ENCODE measurements at places on chromosomes 11 and 22. TPM values are rescaled to one million over a fixed set of nuclear protein-coding genes. Genes with fewer than 3 reads are reported as not detected.

DNA sequence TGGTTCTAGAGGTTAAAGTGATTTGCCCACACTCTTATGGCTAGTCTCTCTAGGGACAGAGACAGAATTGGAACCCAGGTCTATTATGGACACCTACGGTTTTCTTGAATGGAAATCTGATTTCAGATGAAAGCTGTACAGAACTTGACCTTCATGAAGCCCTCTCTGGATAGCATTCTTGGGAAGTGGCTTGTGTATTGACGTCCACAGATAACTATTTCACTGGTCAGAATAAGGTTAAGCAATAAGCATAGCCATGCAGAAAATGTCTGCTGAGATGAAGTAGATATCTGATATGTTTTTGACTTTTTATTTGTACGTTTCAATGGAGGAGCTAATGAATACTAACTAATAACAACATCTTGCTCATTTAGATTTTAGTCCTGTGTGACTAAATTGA lies 1.1 kb downstream of the TLCD5 start:
- no peak overlapping the region for H3K27ac ChIP-seq
- no peak for DNase-seq
- H3K36me3 ChIP-seq: no peaks in the 10 kb centered on the region
- no peaks in the 10 kb centered on the region for H3K27me3 ChIP-seq

DNA sequence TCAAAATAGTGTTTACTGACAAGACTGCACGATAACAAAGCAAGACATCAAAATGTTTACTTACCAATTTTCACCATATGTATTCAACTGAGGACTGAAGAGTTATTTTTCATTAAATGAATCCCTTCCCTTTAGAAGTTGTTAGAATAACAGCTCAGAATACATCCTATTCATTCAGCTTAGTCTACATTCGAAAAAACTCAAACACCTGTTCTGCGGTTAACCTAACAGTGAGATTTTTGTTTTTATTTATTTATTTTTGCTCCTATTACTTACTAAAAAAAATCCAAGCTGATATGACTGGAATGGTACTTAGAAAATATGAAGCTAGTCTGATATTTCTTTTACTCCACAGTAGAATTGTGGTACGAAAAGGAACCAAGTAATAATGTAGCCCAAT lies 10.0 kb downstream of the KCNA4 start:
- no peak for DNase-seq
- H3K27me3 ChIP-seq: no peaks in the 10 kb centered on the region
- H3K4me3 ChIP-seq: no peak overlapping the region
- no peak overlapping the region for H3K27ac ChIP-seq
- no peaks in the 10 kb centered on the region for H3K36me3 ChIP-seq

DNA sequence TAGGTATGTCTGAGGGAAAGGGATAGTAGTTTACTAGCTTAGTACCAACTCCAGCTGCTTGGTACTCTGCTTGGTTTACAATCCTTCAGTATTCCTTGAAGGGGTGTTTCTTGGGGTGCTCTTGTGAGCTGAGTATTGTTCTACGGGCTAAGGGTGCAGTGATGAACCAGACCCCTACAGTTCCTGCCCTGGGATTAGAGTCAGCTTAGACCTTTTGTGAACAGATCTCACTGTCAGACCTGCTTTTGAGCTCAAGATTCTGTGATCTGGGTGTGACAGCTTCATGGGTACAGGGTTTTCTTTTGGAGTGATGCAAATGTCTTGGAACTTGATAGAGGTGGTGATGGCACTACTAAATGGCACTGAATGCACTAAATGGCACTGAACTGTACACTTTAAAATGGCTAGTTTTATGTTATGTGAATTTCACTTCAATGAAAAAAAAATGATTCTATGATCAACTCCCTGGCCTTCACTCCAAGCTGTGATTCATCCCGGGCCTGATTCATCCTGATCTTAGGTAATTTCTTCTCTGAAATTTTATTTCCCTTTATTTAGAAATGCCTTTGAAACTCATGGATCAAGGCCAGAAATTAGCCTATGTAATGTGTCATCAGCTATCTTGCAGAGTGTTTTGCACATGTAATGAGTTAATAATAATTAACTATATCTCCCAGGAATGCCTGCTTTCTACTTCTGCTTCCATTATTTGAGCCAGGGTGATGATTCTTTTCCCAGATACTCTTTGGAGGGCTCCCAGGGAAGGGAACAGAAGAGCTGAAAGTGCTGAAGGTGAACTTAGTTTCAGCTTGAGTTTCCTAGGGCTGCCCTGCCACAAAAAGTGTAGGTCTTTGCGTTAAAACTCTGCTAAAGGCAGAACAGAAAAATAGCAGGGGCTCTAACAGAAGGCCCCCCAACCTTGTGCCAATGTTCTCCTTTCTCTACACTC lies 87.9 kb downstream of the NCAM1 start:
- H3K36me3 ChIP-seq: no peaks in the 10 kb centered on the region
- no peak overlapping the region for H3K27ac ChIP-seq
- no peaks in the 10 kb centered on the region for H3K27me3 ChIP-seq
- no peak for DNase-seq
- no peak overlapping the region for H3K4me3 ChIP-seq

The MMP13 gene
- total RNA-seq: not detected

The PRSS23 gene
- 5.0 TPM for total RNA-seq

DNA sequence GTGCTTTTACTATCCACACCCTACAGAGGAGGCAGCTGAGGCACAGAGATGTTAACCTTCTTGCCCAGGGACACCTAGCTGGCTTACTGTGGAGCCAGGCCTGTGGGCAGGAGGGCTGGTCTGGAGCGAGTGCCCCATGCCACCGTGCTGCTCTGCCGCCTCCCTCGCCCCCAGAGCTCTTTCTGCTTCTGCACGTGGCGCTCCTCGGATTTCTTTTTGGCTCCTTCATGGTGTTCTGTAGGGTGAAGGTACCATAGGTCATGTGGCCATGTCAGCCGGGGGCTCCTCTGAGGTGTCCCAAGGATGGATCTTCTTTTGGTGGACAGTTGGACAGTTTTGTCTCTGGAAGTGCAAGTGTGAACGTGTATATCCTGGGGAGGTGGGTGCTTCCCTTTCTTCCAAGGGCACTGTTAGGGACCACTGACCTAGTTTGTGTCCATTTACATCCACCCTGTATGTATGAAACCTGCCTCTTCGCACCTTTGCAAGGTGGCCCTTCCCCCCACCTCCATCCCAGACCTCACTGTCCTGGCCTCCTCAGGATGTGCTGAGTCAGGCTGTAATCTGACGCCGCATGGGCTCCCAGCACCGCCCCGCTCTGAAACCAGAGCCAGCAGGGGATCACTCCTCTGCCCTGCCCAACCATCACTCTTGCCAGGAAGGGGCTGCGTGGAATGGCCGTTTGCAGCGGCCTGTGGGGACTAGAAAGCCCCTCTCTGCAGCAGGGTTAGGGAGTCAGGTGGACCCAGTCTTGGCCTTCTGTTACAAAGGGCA lies 31.7 kb downstream of the POLR3H start:
- H3K36me3 ChIP-seq: peaks cover 27% of the 10 kb centered on the region
- peak overlapping the region; percentile 6 for H3K4me3 ChIP-seq
- peak overlapping the region; percentile 49 for H3K27ac ChIP-seq
- DNase-seq: peak; percentile 81
- H3K4me1 ChIP-seq: peaks cover 15% of the 10 kb centered on the region
- no peaks in the 10 kb centered on the region for H3K27me3 ChIP-seq

DNA sequence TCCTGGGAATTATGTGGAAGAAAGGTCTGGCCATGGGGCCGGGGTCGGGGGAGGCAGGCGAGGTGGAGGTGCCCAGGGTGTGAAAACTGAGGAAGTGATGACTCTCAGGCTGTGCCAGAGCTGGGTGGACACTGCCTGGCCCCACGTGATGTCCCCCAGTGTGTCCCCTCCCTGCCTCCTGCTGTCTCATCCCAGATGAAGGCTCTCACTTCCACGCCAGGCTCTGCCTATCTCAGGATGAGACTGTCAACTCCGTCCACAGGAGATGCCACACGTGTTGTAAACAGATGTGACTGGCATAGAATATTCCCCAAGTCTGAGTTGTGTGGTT lies 51.4 kb downstream of the RPS6KA4 start:
- peaks cover 5% of the 10 kb centered on the region for H3K27me3 ChIP-seq
- H3K4me1 ChIP-seq: peaks cover 1% of the 10 kb centered on the region
- no peak overlapping the region for H3K4me3 ChIP-seq
- H3K27ac ChIP-seq: no peak overlapping the region
- no peaks in the 10 kb centered on the region for H3K36me3 ChIP-seq
- DNase-seq: no peak

The CTSW gene
- total RNA-seq: not detected

DNA sequence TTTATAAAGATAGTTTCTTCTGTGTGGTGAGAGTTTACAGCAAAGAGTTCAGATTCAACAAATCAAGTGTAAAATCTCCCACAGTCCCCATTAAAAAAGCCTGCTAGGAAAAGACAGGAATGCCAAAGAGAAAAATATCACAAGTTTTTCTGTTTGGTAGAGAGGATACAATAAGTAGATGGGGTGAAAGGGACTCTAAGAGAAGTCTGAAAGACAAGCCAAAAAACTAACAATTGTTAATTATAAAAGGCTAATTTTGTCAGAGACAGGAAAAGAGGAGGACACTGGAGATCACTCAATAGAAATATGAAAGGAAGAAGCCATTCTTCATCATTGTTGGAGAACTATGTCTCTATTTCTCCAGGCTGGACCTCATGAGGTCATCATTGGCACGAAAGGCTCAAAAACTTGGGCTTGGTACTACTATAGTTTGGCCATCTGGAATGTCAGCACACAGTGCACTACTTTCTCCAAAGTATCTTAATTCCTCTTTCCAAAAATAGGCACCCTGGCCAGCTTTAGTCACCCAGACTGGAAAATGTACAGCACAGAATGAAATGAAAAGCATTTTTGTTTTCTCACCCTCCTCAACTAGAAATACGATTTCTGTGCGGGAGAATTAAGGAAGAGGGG lies 531 bp upstream of the SOX6 start:
- no peaks in the 10 kb centered on the region for H3K36me3 ChIP-seq
- H3K27ac ChIP-seq: no peak overlapping the region
- H3K4me1 ChIP-seq: no peaks in the 10 kb centered on the region
- no peaks in the 10 kb centered on the region for H3K27me3 ChIP-seq
- DNase-seq: no peak

GRCh38 chr22:27795696-27796517 lies 5.6 kb downstream of the MN1 start:
- H3K36me3 ChIP-seq: no peaks in the 10 kb centered on the region
- H3K4me1 ChIP-seq: peaks cover 44% of the 10 kb centered on the region
- no peak overlapping the region for H3K27ac ChIP-seq
- H3K4me3 ChIP-seq: peak overlapping the region; percentile 69

DNA sequence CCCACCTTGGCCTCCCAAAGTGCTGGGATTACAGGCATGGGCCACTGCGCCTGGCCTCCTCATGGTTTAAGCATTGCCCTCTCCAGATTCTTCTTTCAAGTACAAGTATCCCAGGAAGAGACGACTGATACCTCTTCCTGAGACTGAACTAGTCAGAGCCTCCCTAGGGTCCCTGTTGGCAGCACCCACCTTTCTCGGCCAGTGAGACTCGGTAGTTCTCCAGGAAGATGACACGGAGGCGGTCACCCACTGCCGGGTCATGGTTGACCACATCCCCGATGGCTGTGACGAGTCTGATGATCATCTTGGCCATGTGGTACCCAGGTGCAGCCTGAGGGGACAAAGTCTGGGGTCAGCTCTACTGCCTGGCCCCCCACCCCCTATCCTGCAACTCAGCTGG lies 7.2 kb upstream of the RASGRP2 start:
- no peak overlapping the region for H3K4me3 ChIP-seq
- H3K36me3 ChIP-seq: no peaks in the 10 kb centered on the region
- no peaks in the 10 kb centered on the region for H3K27me3 ChIP-seq

DNA sequence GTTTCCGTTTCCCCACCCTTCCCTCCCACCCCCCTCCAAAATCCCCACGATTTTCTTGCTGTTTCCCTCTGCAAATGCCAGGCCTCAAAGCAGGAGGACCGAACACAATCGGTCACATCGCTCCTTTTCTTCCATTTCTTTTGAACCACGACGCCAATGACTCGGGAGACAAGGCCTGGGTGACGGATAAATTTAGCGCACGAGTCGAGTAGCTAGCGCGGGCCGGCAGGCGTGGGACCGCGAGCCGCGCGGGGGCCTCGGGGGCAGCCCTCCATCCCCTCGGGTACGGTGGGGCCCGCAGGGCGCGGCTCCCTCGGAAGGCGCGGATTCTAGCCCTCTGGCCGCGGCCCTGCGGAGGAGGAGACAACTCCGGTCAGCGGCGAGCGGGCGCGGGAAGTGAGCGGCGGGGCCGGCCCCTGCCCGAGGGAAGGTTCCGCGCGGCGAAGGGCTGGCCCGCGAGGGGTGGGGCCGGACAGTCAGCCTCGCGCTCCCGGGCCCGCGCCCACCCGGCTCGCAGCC lies 414 bp downstream of the JOSD1 start:
- H3K36me3 ChIP-seq: no peaks in the 10 kb centered on the region
- no peak for DNase-seq
- no peaks in the 10 kb centered on the region for H3K27me3 ChIP-seq
- peak overlapping the region; percentile 97 for H3K27ac ChIP-seq
- peaks cover 19% of the 10 kb centered on the region for H3K4me1 ChIP-seq

DNA sequence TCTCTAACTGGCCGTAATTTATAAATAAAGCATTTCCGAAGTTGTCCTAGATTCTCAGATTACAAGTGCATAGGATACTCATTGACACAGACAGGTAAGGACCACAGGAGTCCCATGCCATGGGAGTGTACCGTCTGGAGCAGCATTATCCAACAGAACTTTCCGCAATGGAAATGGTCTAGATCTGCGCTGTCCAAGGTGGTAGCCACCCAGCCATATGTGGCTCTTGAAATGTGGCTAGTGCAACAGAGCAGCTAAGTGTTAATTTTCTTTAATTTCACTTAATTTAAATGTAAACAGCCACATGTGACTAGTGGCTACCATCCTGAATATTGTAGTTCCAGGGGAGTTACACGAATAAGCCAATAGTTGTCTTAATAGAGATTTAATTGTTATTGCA lies 71.3 kb downstream of the GALNT18 start:
- H3K27me3 ChIP-seq: no peaks in the 10 kb centered on the region
- no peak overlapping the region for H3K4me3 ChIP-seq
- H3K36me3 ChIP-seq: no peaks in the 10 kb centered on the region
- DNase-seq: no peak
- H3K4me1 ChIP-seq: peaks cover 2% of the 10 kb centered on the region

The DRD4 gene
- 3.4 TPM for total RNA-seq

The HBD gene
- not detected for total RNA-seq

DNA sequence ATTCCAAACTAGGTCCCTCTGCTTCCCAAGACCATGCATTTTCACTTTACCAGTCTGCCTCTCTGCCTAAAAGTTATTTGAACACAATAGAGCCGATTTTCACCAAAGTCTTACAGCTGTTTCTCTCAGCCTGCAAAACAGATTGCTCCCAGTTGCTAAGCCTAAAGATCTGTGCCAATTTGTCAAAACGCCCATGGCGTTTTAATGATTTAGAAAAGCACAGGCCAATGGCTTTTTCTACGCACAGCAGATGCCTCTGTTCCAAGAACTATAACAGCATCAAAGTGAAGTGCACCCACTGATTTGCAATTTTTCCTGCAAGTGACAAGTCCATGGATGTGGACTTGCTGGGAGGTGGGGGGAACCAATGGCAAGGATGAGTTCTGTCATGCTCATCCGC lies 173.9 kb upstream of the SYN3 start:
- no peak overlapping the region for H3K4me3 ChIP-seq
- H3K27ac ChIP-seq: no peak overlapping the region
- H3K27me3 ChIP-seq: no peaks in the 10 kb centered on the region

Measured in H1 (cell line).